ENCODE measurements at places on chromosomes 2 and 18.
A peak's percentile ranks its signal among the peaks of the same experiment; 100 is the strongest.

DNA sequence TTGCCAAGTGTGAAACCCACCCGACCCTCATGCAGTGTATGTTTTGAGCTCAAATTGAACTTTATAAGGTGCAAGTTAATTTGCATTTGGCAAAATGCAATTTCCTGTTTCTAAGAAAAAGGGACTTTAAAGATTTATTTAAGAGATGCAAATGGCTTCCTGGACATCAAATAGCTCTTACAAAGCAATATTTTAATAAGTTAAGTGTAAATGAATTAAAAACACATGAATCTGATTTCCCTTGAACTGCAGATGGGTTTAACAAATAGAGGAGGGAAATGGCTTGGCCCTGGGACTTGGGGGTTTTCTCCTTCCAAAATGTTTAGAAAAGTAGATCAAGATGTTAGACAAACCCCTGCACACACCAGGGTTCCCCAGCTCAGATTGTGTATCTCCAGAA is 116.0 kb downstream of the EN1 start:
- no peak for DNase-seq

DNA sequence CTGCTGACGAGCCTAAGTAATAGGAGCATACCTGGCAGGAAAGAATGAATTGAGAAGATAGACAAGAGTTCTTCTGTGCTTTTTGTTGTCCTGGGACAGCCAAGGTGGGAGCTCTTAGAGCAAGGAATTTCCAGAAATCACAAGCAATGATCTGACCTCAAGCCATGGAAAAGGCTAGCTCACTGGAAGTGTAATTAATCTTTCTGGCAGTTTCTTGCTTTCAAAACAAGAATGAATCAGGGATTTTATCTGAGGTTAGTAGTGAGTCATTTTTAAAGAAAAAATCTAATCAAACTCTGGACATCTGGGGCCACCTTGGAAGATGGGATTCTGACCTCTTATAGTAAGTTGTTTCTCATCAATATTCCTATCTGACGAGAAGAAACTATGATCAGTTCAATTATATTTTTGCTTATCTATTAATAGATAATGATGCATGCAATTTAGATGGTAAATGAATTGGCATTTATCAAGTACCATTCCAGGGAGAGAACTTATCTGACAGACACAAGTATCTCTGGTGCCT is 98.0 kb downstream of the ADCYAP1 start:
- DNase-seq, result no peak

DNA sequence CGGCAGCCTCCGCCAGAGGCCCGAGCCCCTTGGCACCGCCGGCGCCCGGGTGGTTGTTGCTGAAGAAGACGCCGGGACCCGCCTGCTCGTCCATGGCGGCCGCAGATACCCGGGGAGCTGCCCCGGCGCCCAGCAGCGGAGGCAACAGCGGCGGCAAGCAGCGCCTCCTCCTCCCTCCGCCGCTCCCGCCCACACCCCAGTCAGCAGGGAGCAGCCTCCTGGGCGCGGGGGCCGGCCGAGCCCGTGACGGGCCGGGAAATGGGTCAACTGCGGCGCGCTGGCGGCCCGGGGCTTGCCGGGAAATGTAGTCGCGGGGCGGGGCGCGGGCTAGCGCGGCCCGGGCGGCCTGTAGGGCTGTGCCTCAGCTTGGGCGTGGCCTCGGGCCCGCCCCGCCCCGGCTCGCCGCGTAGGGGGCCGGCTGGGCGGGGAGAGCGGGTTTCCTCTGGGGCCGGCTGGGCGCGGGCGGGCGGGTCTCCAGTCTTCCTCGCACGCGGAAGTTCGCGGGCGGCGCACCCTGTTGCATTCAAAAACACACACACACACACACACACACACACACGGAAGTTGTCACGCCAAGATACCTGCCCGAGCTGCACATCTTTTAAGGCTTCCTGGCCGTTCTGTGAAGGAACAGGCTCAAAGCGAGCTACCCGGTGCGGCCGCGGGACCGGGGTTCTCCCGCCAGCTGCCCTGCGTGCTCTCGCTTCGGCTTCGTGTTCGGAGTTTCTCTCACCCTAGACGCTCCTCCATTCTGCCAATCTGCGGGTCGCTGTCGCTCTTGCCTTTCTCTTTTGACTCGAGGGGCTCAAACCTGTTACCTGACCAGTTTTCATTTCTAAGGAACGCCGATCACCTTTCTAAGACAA is at the start of gene STRN:
Gene STRN (minus strand): TSS at position 167 of the 866 bp plus-strand sequence. CDS start 73 bp downstream, at position 94.
- DNase-seq, result peak; percentile 99

- no peak for DNase-seq
Measured at GRCh38 chr2:46414701-46415100, 64.7 kb upstream of the TMEM247 start.

DNA sequence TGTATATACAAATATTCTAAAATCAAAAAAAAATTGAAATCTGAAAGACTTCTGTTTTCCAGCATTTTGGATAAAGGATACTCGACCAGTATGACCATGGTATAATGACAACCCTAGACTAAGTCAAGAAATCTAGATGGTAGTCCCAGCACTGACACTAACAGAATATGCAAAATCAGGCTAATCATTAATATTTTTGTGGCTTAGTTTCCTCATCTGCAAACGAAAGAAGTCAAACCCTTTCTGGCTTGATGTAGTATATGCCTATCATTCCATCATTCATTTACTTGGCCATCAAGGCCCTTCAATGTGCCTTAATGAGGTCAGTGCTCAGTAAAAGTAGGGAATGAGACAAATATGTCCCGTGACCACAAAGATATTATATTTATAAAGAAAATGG is 83.5 kb downstream of the NCKAP5 start:
- no peak for DNase-seq

- no peak for DNase-seq
Measured at GRCh38 chr18:69401226-69401971, 711 bp downstream of the DOK6 start.

DNA sequence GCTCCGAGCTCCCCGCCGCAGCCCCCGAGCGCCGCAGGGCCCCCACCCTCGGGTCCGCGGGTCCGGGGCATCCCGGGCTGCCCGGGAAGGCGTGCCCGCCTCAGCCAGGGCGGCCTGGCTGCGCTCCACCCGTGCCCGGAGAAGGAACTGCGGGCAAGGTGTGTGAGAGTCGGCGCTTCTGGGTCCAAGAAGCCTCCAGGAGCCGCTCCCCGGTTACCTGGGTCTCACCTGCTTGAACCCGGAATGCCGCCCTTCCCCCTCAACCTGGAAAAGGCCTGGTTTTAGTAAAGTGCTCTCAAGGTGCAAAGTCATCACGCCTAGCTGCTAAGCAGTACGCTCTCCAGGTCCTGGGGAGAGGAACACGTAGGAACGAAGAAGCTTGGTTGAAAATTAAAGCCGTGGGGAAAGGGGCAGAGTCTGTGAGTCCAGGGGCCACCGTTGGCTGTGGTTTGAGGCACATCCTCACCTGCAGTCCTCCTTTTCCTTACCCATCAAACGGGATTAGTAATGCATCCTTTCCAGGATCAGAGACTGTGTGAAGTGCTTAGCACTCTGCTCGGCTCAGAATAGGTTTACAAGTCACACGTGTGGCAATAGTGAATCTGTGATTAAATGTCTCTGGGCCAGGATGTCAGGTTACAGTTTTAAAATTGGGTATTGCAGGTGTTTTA is 1.2 kb downstream of the ASAP2 start:
- no peak for DNase-seq

DNA sequence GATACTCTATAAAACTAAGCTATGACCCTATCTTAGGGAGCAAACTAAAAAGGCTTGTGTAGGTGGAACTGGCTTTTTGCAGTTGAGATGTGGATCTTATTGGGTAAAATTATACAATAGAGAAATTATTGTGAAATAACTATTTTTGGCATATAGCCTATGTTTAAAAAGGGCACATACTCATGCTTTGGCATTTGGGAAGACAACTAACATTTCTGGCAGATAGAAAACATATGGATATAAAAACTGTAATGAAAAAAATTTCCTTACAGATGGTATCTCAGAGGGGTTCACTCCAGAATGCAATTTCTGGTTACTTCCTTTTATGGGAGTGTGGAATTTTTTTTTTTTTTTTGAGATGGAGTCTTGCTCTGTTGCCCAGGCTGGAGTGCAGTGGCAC is 120.1 kb upstream of the CCDC195 start:
- no peak for DNase-seq

DNA sequence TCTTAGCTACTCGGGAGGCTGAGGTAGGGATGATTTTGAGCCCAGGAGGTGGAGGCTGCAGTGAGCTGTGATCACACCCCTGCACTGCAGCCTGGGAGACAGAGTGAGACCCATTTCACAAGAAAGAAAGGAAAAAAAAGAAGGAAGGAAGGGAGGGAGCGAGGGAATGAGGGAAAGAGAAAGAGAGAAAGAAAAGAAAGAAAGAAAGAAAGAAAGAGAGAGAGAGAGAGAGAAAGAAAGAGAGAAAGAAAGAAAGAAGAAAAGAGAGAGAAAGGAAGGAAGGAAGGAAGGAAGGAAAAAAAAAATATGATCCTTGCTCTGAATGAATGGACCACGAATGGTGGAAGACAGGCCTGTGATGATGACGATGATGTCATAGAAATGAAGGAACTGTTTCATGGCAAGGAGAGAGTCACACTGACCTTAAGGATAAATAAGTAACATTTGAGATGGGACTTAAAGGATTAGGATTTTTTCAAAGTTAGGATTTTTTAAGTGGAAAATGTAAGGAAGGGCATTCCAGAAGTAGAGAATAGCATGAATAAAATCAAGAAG is 2.2 kb upstream of the GORASP2 start:
- DNase-seq, result no peak

- DNase-seq, result no peak
Measured at GRCh38 chr2:27581417-27582128, 1.3 kb upstream of the ZNF512 start.

- no peak for DNase-seq
Measured at GRCh38 chr2:202267495-202267894, 1.9 kb downstream of the NOP58 start.

DNA sequence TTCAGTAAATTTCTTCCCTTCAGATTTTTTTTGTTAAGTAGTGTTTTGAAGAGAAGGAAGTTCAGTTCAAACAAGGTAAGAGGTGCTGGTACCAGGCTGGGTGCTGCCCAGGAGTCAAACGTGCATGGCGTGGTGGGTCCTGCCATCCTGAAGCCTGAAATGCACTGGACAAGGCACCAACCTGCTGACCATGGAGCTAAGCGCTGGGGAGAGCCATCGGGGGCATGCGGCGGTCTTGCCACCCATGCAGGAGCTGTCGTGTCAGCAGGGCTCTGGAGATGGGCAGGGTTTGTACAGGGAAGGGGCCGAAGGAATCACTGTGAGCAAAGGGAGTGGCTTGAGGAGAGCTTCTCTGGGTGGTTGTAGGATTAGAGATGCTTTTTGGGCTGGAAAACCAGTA is 126.6 kb downstream of the GBX2 start:
- DNase-seq, result no peak

- DNase-seq, result no peak
Measured at GRCh38 chr2:171469176-171469575, 35.1 kb downstream of the DCAF17 start.

- DNase-seq, result no peak
Measured at GRCh38 chr18:21739604-21740537, 721 bp upstream of the MIB1 start.

GRCh38 chr2:143171817-143172216 is 42.6 kb downstream of the ARHGAP15 start:
- DNase-seq, result no peak

- DNase-seq, result no peak
Measured at GRCh38 chr2:118221536-118222272, 133.4 kb downstream of the INSIG2 start.

DNA sequence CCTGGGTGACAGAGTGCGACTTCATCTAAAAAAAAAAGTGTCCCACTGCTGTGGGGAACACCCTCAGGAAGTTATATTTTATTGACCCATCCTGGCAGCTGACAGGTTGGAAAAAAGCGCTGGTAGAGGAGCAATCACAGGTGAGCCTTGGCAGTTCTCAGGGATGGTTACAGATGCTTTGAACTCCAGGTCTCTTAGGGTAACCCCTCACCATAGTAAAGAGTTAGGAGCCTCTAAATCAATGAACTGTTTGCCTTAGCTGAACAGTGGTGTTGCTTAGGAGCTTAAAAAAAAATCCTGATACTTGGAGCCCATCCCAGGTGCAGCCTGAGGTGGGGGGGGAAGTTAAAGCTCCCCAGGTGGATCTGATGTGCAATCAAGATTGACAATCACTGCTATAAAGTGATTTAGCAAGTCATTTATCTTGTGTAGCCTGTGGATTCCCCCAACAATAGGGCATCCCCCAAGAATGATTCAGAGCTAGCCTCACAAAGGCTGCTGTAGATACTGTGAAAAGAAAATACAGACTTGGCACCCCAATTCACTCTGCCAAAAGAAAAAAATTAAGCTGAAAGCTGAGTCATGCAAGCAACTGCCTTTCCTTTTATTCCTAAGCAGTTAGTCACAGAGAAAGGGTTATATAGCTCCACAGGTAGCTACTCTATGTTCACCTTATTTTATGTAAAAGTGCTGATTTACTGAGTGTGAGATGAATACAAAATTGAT is 14.8 kb downstream of the SLC16A14 start:
- no peak for DNase-seq

GRCh38 chr2:54139210-54139609 is 23.8 kb downstream of the ACYP2 start:
- no peak for DNase-seq

DNA sequence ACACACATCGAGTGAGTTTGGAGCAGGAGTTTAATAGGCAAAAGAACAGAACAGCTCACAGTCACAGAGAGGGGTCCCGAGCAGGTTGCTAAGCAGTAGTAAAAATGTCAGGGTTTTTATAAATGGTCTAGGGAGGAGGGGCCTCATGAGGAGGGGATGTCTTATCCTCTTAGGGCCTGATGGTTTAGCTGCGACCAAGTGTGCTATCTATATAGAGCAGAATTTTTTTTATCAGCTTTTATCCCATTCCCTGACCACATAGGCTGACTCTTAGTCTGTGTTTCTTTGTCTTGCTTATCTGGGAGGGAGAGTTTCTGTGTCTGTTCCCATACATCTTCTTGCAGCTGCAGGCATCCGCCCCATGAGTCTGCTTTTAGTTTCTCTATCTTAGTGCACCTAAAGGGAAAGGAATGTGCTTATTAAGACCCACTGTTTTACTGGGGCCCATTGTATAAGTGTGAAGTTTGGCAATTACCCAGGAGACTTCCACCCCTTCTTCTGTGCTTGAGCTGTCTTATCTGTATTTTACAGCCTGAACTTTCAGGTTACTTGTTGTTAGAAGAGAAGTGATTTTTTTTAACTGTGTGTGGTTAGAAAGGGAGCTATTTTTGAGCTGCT is 30.4 kb upstream of the GMCL1 start:
- DNase-seq, result no peak

GRCh38 chr2:211957799-211958198 is 580.8 kb downstream of the ERBB4 start:
- DNase-seq, result no peak

- no peak for DNase-seq
Measured at GRCh38 chr2:238763471-238763995, 84.4 kb upstream of the TWIST2 start.

- no peak for DNase-seq
Measured at GRCh38 chr2:67706082-67706481, 308.9 kb downstream of the ETAA1 start.

DNA sequence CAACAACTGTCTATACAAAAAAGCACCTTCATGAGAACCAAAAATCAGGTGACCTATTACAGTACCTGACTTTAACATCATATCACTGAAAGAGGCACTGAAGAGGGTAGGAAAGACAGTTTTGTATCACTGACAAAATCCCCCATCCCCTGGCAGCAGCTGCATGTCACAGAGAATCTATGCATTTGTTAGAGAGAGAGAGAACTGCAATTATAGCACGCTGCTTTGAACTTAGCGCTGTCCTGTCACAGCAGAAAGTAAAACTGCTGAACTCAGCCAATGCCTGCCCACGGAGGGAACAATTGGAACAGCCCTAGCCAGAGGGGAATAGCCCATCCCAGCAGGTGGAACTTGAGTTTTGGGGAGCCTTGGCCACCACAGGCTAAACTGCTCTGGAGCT is 75.1 kb upstream of the NOL4 start:
- no peak for DNase-seq

GRCh38 chr2:162435157-162435556 is 91.2 kb downstream of the GCA start:
- DNase-seq, result no peak

Measured in left forelimb (tissue), 1 donor.